Sigmoid colon (tissue), 7 donors: ENCODE measurements at places on chromosomes 5 and 9. TPM values are rescaled to one million over a fixed set of nuclear protein-coding genes. Genes with fewer than 3 reads are reported as not detected.

Gene RLN2
- not detected for total RNA-seq

DNA sequence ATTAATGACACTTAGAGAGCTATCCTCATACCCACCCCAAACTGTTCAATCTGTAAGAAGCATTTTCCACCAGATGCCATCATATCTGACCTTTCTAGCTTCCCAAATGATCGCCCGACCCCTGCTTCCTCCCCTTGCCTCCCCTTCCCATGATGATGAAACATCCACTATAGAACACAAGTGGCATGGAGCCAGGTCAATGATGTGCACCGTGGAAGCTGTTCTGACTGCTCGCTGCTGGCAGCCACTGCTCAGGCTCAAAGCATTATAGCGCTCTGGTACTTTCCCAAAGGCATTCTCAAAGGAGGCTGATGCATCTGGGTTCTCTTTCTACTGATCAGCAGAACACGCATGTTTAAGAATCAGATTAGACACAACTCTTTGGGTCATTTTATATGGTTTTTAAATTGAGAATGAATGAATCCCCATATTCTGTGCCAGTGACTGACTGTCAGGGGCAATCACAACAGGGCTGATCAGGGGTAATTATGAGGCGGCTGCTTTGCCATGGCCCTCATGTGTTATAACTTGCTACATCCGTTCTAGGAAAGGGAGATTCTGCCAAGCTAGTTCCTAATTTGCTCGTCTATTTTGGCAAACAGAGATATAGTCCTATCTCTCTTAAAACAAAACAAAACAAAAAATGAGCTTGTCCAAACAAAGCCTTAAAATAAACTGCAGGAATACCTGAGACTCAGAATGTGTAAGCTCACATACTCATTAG lies 343.7 kb downstream of the ENC1 start:
- H3K4me3 ChIP-seq, result no peak overlapping the region
- H3K4me1 ChIP-seq, result peaks cover 33% of the 10 kb centered on the region
- no peaks in the 10 kb centered on the region for H3K27me3 ChIP-seq
- DNase-seq, result no peak
- no peaks in the 10 kb centered on the region for H3K36me3 ChIP-seq

GRCh38 chr9:127214421-127215267 lies 49.9 kb upstream of the GARNL3 start:
- no peak for DNase-seq
- H3K36me3 ChIP-seq, result no peaks in the 10 kb centered on the region
- no peaks in the 10 kb centered on the region for H3K4me1 ChIP-seq
- H3K27me3 ChIP-seq, result no peaks in the 10 kb centered on the region
- H3K27ac ChIP-seq, result no peak overlapping the region

Gene FCN2
- not detected for total RNA-seq

- no peaks in the 10 kb centered on the region for H3K4me1 ChIP-seq
- no peak overlapping the region for H3K4me3 ChIP-seq
- H3K27ac ChIP-seq, result no peak overlapping the region
- no peaks in the 10 kb centered on the region for H3K27me3 ChIP-seq
- H3K36me3 ChIP-seq, result no peaks in the 10 kb centered on the region
Observed at GRCh38 chr9:133973111-133973790, 18.9 kb downstream of the VAV2 start.

DNA sequence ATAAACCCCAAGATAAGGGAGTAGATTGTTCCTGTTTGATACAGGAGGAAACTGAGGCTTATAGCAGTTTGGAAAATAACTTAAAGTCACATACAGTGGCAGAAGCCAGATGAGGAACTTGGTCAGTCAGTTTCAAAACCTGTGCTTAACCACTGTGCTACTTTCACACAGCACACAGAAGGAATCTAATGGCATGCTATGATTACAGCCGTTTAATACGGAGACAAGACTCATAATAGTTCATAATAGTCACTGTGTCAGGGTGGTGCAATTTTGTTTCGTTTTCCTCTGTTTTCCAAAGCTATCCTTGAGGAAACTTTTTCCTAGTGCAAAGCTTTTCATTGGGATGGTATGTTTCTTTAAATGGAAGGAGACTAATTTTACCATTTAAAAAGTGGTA lies 112.3 kb downstream of the GCNT1 start:
- no peaks in the 10 kb centered on the region for H3K27me3 ChIP-seq
- H3K4me3 ChIP-seq, result peak overlapping the region; percentile 46
- no peak overlapping the region for H3K27ac ChIP-seq
- no peaks in the 10 kb centered on the region for H3K4me1 ChIP-seq

DNA sequence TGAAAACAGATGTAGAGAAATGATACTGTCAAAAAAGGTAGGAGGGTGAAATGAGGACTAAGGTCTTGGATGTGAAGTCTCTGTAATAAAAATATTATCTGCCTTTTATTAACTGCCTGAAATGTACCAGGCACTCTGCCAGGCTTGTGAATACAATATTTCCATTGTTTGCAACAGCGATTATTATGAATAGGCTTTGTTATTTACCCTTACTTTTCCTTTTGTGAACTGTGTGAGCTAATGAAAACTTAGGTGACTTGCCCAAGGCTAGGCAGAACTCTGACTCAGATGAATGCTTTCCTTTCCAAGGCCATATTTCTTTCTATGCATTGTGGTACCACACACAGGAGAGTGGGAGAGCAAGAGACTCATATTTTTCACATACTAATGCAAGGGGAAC lies 204.1 kb downstream of the CDH12 start:
- H3K27ac ChIP-seq, result no peak overlapping the region
- H3K4me3 ChIP-seq, result no peak overlapping the region
- peaks cover 8% of the 10 kb centered on the region for H3K4me1 ChIP-seq
- no peak for DNase-seq
- no peaks in the 10 kb centered on the region for H3K27me3 ChIP-seq
